ENCODE measurements at places on chromosomes 7 and 10.

- H3K27me3 ChIP-seq = no peaks in the 10 kb centered on the region
- H3K4me1 ChIP-seq = peaks cover 57% of the 10 kb centered on the region
- peak overlapping the region; percentile 81 for H3K27ac ChIP-seq
- peak overlapping the region; percentile 77 for H3K4me3 ChIP-seq
- no peaks in the 10 kb centered on the region for H3K36me3 ChIP-seq
Observed at GRCh38 chr10:71243756-71244395, 31.5 kb downstream of the UNC5B start.

GRCh38 chr7:68862261-68862660 lies 736.0 kb upstream of the AUTS2 start:
- no peak overlapping the region for H3K27ac ChIP-seq
- no peaks in the 10 kb centered on the region for H3K4me1 ChIP-seq
- no peaks in the 10 kb centered on the region for H3K27me3 ChIP-seq
- DNase-seq = no peak
- H3K36me3 ChIP-seq = no peaks in the 10 kb centered on the region

DNA sequence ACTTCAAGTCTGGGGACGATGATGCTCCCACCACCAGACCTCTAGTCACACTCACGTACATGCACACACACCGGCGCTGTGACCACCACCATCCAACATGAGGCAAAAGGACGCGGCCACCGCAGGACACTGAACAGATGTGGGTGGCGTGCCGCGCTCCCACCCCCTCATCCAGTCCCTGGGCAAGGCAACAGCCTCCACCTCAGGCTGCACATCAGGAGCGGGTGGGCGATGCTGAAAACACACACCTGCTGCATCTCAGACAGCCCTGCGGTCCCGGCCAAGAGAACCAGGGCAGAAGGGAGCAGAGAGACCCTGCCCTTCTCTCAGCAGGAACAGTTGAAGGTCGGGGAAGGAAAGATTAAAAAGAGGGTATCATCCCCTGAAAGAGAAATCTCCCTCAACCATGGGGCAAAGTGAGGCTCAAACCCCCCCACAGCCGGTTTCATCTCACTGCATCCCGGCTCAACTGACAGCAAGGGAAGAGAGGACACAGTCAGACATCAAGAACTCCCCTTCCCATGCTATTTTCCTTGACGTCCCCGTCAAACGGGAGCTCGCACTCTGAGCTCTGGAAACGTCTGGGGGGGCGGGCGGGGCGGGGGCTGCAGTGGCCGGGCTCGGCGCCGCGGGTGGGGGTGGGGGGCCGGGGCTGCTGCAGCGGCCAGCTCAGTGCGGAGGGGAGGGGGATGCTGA lies 1.1 kb downstream of the CAMK2G start:
- H3K36me3 ChIP-seq = peaks cover 7% of the 10 kb centered on the region
- DNase-seq = no peak
- peaks cover 22% of the 10 kb centered on the region for H3K4me1 ChIP-seq
- H3K27me3 ChIP-seq = no peaks in the 10 kb centered on the region

- no peak overlapping the region for H3K4me3 ChIP-seq
- DNase-seq = no peak
- H3K36me3 ChIP-seq = peaks cover 5% of the 10 kb centered on the region
- no peak overlapping the region for H3K27ac ChIP-seq
- H3K4me1 ChIP-seq = peaks cover 8% of the 10 kb centered on the region
Observed at GRCh38 chr7:131370523-131370968, 42.9 kb downstream of the MKLN1 start.
